ENCODE measurements at places on chromosomes 6 and 20.

DNA sequence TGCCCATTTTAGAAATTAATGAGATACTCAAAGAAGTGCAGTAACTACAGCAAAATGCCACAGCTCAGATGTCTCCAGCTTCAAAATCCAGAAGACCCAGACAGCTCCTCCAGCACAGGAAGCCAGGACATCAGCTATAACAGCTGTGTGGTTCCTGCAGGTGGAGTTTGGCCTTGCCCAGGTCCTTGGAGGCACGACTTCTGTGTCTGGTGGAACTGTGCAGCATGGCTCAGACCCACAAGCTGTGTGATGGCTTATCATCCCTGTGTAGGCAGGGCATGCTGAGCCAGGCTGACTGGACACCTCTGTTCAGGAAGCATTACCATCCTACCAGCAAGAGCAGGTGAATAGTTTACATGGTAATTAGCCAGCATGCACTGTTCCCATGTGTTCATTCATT lies 26.5 kb upstream of the CD93 start:
- no peak for DNase-seq

GRCh38 chr6:43451348-43451747 lies 4.0 kb downstream of the DLK2 start:
- no peak for DNase-seq

DNA sequence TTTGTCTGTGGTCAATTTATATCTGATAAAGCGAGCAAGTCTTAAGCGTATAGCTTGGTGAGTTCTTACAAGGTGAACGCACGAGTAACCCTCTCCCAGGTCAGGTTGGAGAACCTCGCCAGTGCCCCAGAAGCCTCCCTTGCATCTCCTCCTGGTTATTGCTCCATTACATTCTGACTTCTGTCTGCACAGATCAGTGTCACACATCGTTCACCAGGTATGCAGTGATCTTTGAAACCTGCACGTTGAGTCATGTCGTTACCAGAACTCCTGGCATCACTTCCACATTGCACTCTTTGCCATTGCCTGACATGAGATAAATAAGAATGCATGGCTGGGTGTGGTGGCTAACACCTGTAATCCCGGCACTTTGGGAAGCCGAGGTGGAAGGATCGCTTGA lies 44.2 kb downstream of the AKAP12 start:
- DNase-seq: no peak

- DNase-seq: no peak
These were observed 2.7 kb downstream of the MYCT1 start for GRCh38 chr6:152700427-152700826.

DNA sequence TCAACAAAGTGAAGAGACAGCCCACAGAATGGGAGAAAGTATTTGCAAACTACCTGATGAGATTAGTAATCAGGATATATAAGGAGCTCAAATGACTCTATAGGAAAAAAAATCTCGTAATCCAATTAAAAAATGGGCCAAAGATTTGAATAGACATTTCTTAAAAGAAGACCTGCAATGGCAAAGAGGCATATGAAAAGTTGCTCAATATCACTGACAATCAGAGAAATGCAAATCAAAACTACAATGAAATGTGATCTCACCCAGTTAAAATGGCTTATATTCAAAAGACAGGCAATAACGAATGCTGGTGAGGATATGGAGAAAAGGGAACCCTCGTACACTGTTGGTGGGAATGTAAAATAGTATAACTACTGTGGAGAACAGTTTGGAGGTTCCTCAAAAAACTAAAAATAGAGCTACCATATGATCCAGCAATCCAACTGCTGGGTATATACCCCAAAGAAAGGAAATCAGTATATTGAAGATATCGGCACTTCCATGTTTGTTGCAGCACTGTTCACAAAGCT lies 65.0 kb downstream of the TOX2 start:
- DNase-seq: no peak

GRCh38 chr6:37232430-37233017 lies 25.0 kb upstream of the TBC1D22B start:
- DNase-seq: no peak

DNA sequence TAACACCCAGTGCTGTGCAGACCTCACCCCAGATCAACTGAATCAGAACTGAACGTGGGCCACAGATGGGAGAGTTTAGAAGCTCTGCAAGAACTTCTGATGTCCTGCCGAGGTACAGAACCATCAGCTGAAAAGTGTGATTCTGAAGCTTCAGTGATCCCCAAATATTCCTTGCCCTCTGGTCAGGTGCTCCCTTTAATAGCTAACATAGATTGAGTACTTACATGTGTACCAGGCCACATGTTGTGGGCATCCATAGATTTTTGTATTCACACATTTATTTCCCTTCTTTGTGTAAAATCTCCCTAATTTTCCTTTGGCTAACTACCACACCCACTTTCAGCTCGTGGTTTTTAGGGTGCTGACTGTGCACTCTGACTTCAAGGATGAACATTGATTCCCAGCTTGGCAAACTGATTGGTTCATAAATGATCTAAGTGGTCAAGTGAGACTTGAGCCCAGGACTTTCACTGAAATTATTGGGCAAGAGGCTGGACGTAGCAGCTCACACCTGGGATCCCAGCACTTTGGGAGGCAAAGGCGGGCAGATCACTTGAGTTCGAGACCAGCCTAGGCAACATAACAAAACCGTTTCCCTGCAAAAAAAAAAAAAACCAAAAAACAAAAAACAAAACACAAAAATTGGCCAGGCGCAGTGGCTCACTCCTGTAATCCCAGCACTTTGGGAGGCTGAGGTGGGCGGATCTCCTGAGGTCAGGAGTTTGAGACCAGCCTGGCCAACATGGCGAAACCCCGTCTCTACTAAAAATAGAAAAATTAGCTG lies 162.2 kb downstream of the BCAS1 start:
- no peak for DNase-seq

GRCh38 chr6:35371494-35372262 lies 29.3 kb downstream of the PPARD start:
- DNase-seq: no peak

GRCh38 chr6:170022827-170023619 lies 267.9 kb downstream of the DLL1 start:
- no peak for DNase-seq

- no peak for DNase-seq
These were observed 3.4 kb downstream of the COL9A1 start for GRCh38 chr6:70299456-70299855.

DNA sequence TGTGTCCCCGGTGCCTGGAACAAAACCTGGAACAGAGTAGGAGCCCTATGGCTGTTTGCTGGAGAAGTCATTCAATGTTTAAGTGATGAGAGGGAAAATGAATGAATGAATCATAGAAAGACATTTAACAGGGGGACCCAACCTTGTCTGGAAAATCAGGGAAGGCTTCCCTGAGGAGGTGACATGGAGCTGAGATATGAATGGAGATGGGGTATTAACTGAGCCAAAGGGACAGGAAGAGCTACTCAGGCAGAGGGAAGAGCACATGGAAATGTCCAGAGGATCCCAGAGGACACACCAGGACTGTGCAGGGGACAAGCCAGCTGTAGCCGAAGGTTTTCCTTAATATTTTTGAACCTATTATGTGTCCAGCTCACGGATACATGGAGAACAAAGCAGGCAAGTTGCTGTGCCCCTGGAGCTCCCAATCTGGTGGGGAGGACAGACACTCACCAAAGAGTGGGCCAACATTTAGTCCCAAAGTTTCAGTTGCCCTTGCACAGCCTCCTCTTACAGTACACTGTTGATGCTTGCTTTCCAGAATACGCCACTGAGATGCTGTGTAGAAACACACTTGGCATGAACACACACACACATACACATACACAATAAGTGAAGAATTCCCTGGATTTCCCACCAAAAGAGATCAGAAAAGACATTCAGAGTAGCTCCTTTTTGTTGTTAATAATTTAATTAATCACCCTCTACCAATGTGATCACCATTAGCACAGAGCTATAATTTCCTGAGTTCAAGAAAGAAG lies 77.0 kb upstream of the PTPN1 start:
- no peak for DNase-seq

- DNase-seq: no peak
These were observed 27.9 kb upstream of the RTF2 start for GRCh38 chr20:56440346-56441007.

- DNase-seq: no peak
These were observed 2.0 kb downstream of the NKAIN4 start for GRCh38 chr20:63252284-63252711.

GRCh38 chr20:25196786-25197120 lies 1.2 kb downstream of the ENTPD6 start:
- no peak for DNase-seq

- DNase-seq: no peak
These were observed 4.9 kb upstream of the LRRN4 start for GRCh38 chr20:6058684-6059295.

GRCh38 chr6:154165478-154165877 lies 126.4 kb downstream of the OPRM1 start:
- no peak for DNase-seq

- no peak for DNase-seq
These were observed 33.9 kb downstream of the ADTRP start for GRCh38 chr6:11744753-11745152.

GRCh38 chr20:20184706-20185105 lies 132.4 kb downstream of the CFAP61 start:
- no peak for DNase-seq

DNA sequence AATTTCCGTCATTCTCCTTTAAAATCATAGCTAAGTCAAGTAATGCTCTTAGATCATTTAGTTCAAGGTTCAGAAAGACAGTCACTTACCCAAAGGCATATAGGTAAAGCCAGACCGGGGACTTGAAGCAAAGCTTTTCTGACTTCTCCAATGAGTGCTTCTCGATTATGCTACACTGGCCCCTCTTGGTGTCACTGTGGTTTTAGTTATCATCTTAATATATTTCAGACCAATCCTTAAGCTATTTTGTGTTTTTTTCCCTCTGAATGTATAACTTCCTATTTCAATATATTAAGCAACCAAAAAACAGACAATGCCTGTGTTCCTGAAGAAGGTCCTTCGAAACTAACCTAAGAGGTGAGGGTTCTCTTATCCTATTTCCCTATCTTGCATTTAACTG lies 3.9 kb downstream of the PRDM1 start:
- DNase-seq: no peak

DNA sequence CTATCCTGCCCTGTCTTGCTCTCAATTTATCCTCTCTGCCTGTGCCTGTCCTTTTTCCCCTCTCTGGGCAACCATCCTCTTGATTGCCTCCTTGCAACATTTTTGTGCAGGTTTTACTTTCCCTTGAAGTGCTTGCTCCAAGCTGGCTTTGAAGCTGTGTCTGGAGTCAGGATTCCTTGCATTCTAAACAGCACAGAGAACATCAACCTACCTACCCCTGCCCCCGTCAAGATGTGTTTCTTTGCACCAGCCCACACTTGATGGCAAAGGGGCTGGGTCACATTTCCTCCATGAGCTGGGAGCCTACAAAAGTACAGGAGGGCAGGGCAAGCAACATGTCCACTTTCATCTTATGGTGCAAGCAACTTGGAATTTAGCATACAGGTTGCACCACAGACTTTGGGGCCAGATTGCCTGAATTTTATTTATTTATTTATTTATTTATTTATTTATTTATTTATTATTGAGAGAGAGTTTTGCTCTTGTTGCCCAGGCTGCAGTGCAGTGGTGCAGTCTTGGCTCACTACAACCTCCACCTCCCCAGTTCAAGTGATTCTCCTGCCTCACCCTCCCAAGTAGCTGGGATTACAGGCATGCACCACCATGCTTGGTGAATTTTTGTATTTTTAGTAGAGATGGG lies 206.3 kb downstream of the COL19A1 start:
- DNase-seq: no peak

DNA sequence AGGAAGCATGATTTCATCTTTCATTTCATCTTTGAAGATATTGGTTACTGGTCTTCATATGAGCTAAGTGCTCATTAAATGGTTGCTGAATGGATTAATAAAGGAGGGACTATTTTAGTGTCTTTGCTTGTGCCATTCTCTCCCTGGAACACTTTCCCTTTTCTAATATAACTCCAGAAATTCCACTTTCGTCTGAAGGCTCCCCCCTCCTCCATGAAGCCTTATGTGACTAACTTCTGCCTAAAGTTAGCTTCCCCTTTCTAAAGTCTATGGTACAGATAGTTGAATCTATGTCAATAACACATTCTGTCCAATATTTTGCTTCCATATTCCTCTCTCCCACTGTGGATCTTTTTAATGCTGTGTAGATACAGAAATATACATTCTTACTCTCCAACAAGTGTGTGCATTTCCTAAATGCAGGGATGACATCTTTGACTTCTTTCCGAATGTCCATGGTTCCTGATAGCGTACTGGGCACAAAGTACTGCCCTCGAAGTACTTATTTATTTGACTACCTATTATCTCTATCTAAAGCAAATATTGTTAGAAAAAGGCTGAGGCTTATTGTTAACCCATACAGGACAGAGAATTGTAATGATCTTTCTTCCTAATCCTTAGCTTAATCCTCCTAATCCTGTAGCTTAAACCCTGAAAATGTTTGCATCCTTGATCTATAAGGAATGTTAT lies 84.7 kb upstream of the ELOVL5 start:
- DNase-seq: no peak

DNA sequence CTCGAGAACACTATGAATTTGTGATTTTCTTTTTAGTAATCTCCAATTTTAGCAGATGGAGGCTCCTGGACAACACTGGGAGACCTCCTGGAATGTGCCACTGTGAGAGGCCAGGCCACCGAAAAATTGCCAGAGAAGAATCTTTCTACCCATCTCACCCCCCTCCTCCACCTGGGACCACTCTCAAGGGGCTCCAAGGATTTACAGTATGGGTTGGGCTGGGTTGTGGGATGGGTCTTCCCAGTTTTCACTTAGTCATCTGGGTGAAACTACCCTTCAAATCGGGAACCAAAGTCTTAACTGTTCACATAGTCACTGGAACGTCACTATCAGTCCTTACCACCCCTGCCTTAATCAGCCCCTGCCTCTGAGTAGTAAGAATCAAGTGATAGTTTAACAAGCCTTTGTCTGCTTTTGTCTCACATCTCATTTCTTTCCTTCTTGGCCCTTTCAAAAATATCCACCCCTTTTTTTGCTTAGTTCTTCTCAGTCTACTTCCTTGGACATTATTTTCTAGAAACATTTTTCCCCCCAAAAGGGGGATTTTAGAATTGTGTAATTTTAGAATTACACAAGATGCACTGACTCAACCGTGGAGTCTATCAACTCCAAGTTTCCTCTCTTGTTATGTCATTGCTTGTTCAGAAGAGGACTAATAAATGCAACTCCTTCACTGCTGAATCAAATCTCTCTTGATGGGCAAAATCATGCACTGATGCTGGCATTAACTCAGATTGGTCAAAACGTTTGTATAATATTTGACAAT lies 148.2 kb upstream of the MOCS1 start:
- DNase-seq: no peak

DNA sequence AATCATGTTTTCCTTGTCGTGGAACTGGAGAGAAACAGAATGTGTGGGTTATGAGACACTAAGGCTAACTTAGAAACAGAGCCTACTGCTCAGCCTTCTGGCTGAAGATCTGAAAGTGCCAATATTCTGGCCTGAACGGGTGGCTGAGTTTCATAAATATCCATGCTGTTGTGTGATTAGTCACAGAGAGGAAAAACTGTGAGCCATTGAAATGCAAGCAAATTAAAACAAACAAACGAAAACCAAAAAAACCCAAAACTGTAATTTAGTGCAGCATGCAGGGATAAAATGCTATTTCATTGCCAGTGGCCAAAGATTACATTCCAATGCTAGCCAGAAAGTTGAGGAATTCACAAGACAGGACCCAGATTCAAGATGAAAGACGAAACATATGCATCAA lies 315.1 kb downstream of the UBE3D start:
- no peak for DNase-seq
